A375 (cell line): ENCODE measurements at places on chromosomes 13 and 19. TPM values are rescaled to one million over a fixed set of nuclear protein-coding genes. Genes with fewer than 3 reads are reported as not detected.

The LTBP4 gene
- total RNA-seq, result 50.1 and 53.4 TPM in 2 replicates

The DIS3 gene
- 56.1 and 60.1 TPM in 2 replicates for total RNA-seq

The ARMC6 gene
- total RNA-seq, result 78.9 and 86.3 TPM in 2 replicates

The TUBA3C gene
- total RNA-seq, result not detected in 2 replicates

The KLK12 gene
- total RNA-seq, result not detected in 2 replicates

The KLK15 gene
- total RNA-seq, result not detected in 2 replicates

The URAD gene
- total RNA-seq, result not detected in 2 replicates
